Forelimb muscle (tissue), 1 donor: ENCODE measurements at places on chromosomes 1 and 21.

DNA sequence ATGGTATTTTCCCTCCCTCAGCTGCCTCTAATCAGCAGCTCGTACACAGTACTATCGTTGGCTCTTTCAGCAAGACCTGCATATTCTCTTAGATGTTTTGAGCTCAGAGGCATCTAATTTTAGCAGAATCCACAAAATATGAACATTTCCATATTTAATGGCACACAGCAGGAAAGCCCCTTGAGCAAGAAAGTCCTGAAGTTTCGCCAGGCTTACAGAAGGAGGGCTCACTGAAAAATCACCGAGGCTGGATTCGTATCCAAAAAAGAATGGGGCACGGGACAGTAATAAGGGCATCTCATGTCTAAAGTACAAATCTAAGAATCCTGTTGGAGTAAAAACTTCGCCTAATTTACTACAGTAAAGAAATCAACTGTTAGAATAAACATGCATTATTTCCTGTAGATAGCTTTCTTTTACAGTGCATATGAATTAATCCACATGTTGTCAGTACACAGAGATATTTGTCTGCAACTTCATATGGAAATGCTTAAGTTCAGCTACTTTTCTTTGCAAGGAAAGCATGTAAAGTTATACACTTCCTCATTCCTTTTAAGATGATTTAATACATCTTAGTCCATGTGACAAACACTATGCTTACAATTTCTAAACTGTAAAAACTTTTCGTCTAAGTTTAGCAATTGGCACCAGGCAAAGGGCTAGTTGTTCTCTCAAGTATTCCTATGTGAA, 1205.3 kb upstream of the ADGRL4 start:
- DNase-seq, result no peak

DNA sequence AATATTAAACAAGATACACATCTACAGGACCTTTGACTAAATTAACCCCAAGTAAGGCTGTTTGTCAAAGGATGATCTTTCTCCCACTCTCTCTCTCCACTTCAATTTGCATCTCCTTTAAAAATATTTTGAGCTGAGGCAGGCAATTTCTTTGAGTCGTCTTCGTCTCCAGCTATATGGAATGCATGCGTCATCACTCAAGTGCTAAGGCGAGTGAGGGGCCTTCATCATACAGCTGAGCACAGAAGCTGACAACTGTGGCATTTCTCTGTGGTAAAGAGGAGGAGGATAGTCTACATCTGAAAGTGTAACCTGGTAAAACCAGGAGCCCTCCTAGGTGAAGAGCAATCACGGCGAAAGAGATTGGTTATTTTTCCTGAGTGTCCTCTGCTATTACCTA, 7.6 kb downstream of the EPHX4 start:
- no peak for DNase-seq

GRCh38 chr1:200265104-200265503, 144.7 kb downstream of the ZNF281 start:
- DNase-seq, result no peak

DNA sequence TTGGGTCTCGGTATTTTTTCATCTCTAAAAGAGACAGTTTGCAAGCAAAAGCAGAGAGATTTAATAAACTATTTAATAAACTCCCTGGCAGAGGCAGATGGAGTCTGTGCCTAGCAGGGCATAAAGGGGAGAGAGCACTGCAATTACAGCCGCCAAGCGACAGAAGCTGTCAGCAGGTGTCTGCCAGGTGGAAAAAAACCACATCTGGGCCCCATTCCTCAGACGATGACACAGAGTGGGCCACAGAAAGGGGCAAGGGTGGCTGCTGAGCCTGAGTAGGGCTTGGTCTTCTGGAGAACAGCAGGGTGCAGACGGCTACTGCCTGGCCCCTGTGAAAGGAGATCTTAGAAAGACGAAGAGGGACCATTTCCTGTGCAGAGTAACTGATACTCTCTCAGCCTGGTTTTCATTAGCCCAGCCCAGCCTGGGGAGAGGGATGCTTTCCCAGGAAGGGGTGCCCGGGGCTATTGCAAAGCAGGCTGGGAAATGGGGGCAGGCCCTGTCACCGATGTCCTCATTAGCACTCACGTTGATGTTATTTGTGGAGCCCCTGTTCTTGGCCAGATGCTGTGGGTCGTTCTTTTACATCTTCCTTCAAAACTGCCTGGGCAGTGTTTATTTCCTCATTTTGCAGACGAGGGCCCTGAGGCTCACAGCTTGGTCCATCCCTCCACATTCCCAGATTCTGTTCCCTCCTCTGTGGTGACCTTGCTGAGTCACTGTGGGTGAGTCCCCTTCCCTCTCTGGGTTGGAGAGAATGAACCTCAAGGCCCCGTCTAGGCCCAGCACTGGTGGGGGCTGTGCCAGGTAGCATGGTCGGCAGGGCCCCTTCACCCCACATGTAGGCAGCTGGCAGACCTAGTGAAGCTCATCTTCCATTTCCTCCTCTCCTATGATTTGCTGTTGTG, 472.7 kb downstream of the PTPRU start:
- no peak for DNase-seq

DNA sequence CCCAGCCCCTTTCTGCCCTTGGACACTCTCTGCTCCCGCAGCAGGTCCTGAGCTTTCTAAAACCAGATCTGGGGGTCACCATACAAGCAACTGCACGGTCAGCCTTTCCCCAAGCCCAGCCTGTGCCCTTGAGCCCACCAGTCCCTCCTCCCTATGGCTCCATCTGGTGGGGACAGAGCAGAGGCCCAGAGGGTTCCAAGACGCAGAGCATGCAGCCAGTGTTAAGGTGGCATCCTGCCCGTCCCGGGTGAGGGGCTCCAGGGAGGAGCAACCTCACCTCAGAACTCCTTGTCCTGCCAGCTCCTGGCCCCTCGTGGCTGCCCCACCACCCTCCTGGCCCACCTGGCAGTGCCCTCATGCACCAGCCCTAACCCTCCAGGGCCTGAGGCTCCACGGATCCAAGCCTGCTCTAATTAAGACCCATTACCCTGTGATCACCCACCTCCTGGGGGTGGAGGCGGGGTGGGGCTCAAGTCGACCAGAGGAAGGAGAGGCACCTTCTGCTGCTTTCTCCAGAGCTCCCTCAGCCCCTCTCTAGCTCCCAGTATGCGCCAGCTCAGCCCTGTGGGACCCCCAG, 8.5 kb downstream of the CHD5 start:
- no peak for DNase-seq

GRCh38 chr1:221747839-221748238, 6.0 kb upstream of the DUSP10 start:
- DNase-seq, result no peak

GRCh38 chr1:159300146-159300545, 2.0 kb upstream of the FCER1A start:
- DNase-seq, result no peak

DNA sequence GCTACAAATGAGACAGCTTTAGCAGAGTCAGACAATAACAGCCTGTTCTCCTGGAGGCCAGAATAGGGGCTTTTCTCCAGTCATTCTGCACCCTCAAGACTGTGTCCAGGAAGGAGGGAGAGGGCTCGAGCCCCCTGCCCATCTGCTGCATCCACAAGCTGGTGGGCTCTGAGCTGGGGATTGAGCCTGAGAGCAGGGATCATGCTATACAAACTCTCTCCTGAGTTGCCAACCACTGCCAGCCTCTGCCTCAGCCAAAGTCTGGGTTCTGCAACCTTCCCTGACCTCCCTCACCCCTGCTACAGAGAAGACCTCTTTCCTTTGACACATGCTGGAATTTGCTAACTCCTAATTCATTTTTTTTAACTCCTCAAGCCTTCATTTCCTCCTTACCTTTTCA, 14.8 kb upstream of the PPM1J start:
- DNase-seq, result no peak

DNA sequence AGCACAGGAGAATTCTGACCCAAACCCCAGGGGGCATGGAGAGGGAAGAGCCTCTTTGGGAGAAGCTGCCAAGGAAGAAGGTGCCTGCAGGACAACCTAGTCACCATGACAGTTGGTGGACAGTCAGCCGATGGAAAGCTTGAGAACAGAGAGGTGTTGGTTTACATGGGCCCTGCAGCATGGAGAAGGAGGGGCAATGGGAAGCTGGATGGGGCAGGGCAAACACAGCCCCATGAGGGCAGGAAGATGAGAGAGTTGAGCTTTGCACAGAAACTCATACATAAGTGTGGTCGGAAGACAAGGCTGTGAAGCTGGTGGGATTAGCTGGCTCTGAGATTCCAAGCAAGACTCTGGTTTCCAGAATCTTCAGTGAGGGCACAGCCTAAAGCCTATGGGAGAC, 6.6 kb upstream of the SLC5A9 start:
- DNase-seq, result no peak

GRCh38 chr1:161091093-161091492, 1.7 kb upstream of the NECTIN4 start:
- no peak for DNase-seq

DNA sequence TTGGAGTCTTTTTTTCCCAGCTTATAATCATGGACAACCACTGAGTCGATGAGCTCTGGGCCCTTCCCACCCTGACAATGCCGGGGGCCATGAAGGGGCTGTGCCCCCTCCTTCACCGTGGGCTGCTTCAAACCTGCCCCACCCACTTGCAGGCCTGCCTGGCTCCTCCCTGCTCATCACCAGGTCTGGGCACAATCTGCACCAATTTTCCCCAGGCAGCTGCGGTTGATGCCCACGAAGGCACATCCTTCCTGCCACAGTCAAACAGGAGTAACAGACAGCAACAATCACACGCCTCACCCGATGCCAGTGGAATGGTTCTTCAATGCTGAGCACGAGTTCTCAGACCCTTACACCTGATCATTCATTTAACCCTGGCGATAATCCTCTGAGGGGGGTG, 18.9 kb downstream of the PGLYRP3 start:
- no peak for DNase-seq

- DNase-seq, result no peak
These were observed 331.6 kb downstream of the SRGAP2C start for GRCh38 chr1:121516234-121516967.

DNA sequence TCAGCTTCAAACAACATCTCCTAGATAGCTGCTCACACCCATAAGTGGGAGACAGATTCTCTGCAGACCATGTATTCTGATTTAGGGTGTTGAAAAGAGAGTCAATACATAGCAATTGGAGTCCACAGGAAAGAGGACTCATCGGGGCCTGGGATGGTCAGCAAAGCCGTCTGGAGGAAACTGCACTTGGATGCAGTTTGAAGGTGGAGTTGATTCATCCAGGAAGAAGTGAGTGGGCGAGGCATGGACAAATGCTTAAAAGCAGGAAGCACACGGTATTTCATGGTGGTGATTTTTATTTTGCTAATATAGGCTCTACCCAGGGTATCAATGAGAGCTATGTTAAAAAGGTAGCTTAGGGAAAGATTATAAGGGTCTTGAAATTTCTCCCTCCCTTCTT, 36.8 kb upstream of the DIRAS3 start:
- no peak for DNase-seq

GRCh38 chr1:71428029-71428428, 347.2 kb upstream of the ZRANB2 start:
- DNase-seq, result no peak

GRCh38 chr1:153466908-153467307, 6.5 kb upstream of the S100A7 start:
- no peak for DNase-seq

DNA sequence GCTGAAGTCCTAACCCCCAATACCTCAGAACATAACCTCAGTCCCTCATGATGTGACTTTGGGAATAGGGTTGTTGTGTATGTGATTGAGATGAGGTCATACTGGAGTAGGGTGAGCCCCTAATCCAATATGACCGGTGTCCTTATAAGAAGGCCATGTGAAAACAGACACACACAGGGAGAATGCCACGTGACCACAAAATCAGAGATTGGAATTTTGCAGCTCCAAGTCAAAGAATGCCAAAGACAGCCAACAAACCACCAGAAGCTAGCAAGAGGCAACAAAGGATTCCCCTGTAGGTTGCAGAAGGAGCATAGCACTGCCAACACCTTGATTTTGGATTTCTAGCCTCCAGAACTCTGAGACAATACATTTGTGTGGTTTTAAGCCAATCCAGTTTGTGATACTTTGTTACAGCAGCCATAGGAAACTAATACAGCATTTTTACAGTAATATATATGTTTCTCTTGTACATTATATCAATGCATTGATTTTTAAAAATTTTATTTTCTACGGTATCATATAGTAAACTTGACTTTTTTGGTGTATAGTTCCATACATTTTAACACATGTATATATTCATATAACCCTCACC, 5.4 kb downstream of the ZSWIM5 start:
- DNase-seq, result no peak

GRCh38 chr1:64098846-64099582, 104.4 kb upstream of the UBE2U start:
- no peak for DNase-seq

GRCh38 chr1:218284377-218284916, 646 bp upstream of the RRP15 start:
- DNase-seq, result no peak

DNA sequence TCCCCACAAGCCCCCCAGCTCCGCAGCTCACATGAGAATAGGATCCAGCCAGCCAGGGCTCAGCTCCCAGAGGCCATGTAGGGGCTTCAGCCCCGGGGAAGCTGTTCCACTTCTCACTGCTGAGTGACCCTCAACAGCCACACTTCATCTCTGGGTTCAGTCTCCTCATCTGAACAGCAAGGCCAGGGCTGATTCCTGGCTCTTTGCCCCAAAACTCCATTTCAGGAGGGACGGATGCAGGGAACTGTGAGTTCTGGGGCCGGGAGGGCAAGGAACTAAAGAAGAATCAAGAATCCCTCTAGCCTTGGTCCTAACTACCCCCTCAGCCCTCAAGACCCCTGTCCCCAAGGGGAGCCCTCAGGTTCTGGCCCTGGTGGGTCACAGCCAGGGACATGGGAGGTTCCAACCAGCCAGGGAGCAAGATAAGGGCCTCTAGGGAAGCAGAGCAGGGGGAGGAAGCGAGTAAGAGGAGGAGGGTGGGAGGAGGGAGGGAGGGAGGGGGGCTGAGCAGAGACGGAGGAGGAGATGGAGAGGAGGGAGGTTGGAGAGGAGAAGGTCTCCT, 13.1 kb downstream of the SDC3 start:
- DNase-seq, result no peak

DNA sequence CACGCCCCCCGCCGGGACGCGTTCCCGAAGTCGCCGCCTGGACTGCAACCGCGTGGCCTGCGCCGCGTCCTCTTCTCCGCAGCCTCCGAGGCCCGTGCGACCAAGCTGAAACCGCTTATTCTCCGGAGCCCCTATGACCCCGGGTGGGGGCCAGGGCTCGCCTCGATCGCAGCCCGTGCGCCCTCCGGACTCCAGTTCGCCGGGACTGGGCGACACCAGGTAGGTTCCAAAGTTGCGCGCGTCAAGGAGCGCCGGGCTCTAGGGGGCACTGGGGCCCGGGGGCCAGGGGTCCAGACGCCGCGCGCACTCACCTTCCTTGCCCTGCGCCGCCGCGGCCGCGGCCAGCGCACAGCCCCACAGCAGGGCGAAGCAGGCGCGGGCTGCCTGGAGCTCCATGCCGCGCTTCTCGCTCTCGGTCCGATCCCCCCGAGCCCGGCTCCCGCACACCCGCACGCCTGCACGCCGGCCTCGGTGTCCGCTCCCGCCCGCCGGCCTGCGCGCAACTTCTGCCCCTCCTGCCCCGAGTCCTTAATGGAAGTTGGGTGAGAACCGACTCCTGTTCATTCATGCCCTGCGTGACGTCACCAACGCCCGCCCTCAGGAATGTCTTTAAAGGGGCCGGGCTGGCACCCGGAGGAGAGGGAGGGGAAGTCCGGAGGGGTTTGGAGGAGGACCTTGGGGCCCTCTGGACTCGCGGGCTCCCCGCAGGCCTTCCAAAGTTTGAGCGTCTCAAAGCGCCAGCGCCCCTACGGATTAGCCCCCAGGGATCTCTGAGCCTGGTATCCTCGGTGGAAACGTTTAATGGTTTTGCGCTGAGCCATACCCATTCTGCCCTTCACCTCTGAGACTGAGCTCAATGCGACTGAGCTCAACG, at the start of gene EPHA2:
TSS of gene EPHA2 (minus strand) at position 533 of the 874 bp plus-strand sequence. CDS start at position 396, 137 bp downstream.
- DNase-seq, result no peak

GRCh38 chr1:41850029-41850428, 68.7 kb downstream of the HIVEP3 start:
- DNase-seq, result no peak
